ENCODE measurements at places on chromosomes 13 and 19. TPM values are rescaled to one million over a fixed set of nuclear protein-coding genes. Genes with fewer than 3 reads are reported as not detected.

Gene DCLK1
- 118 TPM for polyA plus RNA-seq

Gene GJA3
- polyA plus RNA-seq = not detected

Gene PPM1N
- 1.8 TPM for polyA plus RNA-seq

Gene EDDM13
- polyA plus RNA-seq = not detected

Gene MIA
- 4.0 TPM for polyA plus RNA-seq
